ENCODE measurements at places on chromosomes 4 and X. TPM values are rescaled to one million over a fixed set of nuclear protein-coding genes. Genes with fewer than 3 reads are reported as not detected.
A peak's percentile ranks its signal among the peaks of the same experiment; 100 is the strongest.

DNA sequence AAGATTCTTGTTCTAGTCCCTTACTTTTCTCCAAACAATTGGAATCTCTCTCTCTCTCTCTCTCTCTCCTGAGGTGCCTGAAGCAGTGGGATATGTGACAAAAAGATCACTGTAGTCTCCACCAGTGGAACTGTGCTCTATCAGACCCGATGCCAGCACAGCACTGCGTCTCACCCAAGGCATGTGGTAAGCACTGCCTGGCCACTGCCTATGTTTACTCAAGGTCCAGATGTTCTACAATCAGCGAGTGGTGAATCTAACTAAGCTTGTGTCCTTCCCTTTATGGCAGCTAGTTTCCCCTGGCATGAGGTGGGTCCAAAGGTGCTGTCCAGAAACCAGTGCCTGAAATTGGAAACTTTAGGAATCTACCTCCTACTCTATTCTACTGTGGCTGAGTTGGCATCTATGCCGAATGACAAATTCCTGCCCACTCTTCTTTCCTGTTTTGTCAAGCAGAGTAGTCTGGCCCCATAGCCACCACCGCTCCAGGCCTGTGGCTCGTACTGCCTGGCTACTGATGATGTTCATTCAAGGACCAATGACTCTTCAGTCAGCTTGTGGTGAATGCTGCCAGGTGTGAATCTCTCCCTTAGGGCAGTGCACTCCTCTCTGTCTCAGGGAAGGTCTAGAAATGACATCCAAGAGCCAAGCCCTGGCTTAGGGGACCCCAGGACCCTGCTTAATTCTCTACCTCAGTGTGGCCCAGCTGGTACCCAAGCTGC is 416.5 kb downstream of the TEX13C start:
- DNase-seq = no peak

GRCh38 chrX:46404774-46405173 is 140.4 kb downstream of the ZNF674 start:
- no peak for DNase-seq

- peak; percentile 64 for DNase-seq
Measured at GRCh38 chr4:173318648-173319211, 15.4 kb downstream of the HMGB2 start.

- no peak for DNase-seq
Measured at GRCh38 chr4:24736066-24736465, 59.3 kb upstream of the SOD3 start.

DNA sequence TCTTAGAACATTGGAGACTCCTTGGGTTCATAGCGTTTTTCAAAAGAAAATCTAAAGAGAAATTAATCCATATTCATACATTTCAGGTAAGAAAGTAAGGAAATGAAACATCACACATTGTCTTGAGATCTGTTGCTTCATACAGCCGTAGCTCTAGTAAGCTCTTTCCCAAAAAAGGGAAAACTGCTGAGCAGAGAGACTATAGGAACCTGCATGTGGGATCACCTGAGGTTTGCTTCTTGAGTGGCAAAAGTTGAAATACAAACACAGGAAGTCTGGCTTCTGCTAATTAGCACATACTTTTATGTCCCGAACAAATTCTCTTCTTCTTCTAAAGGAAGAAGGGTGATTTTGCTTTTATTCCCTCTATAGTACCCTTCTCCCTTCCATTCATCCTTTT is 57.7 kb downstream of the MRPL1 start:
- no peak for DNase-seq

DNA sequence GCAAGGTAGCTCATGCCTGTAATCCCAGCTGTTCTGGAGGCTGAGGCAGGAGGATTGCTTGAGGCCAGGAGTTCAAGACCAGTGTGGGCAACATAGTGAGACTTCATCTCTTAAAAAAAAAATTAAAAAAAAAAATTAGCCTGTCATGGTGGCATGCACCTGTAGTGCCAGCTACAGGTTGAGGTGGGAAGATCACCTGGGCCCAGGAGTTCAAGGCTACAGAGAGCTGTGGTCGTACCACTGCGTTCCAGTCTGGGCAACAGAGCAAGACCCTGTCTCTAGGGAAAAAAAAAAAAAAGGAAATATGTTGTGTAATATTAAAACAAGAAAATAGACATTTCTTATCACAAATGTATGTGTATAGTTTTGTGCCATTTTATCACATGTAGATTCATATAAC is 97.8 kb downstream of the LARP1B start:
- DNase-seq = no peak

DNA sequence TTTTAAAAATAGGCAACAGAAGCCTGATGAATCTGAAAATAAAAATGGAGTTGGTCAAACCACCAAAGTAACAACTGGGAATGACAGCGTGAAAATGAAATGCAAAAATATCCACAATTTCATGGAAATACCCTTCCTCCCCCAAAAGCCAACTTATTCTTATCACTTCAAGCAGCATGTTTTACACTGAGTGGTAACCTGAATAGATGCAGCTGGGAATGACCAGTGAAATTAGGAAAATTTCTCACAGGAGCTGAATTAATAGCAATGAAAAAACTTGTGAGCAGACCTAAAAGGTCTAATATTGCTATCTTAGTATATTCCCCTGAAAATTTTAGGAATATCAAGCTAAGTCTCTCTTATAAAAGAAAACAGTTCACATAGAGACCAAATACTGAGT is 239.0 kb downstream of the PCDH18 start:
- DNase-seq = no peak

DNA sequence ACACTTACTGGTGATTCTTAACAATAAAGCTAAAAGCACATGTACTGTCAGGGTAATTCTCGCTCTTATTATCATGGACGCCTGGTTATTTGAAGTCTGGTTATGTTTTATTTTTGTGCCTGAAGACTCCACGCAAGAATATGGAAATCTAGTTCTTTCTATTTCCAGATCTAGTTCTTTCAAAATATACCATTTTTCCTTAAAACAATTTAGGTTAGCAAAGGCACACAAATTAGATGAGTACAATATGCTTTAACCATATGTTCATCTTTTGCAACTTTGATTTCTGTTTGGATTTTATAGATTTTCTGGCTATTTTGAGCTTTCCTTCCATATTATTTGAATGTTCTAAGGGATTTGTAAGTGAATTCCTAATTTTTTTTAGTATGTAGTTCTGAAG is 1783.1 kb downstream of the PCDH7 start:
- no peak for DNase-seq

- DNase-seq = no peak
Measured at GRCh38 chr4:148126825-148127224, 315.4 kb downstream of the NR3C2 start.

DNA sequence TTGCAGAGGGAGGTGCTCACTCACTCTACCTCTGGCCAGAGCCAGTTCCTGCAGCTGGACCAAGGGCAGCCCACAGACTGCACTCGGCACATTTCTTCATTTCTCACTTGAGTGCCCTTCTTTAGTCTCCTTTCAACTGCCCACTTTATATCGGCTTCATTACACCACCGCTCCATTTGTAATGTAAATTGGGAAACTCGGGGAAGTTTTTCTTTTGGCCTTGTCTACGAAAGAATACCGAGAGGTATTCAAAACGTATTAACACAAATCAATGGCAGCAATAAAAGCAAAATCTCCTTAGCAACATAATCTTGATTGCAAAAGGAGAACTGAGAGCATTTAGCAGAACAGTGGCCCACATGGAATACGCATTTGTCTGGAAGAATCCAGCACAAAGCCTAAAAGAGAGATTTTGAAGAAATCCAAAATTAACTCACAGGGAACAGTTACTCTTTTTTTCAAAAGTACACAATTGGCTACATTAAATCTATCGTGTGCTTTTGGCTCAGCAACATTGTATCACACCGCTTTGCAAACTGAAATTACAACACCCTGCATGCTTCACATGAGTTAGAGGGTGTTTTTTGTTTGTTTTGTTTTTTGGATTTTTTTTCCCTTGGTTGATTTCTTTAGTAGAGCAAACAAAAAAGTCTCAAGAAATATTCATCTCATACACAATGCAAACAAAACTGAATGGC is 62.6 kb downstream of the CHIC2 start:
- no peak for DNase-seq

DNA sequence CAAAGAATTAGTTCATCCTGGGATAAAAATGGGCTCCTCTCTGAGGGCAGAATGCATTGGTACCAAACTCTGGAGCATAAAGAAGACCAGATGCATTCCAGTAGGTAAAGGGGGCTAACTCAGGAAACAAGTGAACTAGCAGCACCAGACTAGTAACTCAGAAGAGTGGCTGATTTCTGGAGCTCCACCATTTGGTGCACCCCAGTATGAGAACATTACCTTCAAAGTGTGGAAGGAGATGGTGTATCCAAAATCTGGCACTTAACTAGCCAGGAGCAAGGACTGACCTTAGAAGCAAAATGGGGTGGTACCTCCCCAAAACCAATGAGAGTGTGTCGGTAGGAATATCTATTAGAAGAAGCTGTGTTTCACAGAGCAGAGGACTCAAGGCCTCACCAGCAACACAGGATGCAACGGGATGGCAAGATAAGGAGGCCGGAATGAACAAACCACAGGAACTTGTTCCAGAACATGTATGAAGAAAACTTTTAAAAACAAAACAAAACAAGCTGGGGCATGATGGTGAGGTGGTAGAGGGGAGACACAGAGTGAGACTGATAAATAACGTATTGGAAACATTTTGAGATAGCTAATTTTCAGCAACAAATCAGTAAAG is 142.3 kb downstream of the INPP4B start:
- DNase-seq = no peak

DNA sequence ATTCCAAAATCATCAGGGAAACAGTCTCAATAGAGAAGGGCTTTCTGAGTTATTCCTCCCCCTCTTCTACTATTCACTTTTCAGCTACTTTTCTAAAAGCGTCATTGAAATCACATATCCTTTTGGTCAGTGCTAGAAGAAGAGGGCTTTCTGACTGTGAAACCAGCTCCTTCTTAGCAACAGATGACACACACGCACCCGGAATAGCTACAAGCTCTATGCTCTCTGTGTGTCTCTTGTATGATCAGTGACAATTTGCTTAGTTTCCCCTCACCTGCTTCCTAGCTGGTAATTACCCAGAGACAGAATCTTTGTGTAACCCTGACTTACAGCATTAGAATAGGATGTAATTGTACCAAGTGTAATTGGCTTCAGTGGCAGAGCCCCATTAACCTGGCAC is 268.1 kb upstream of the SLITRK2 start:
- DNase-seq = no peak

DNA sequence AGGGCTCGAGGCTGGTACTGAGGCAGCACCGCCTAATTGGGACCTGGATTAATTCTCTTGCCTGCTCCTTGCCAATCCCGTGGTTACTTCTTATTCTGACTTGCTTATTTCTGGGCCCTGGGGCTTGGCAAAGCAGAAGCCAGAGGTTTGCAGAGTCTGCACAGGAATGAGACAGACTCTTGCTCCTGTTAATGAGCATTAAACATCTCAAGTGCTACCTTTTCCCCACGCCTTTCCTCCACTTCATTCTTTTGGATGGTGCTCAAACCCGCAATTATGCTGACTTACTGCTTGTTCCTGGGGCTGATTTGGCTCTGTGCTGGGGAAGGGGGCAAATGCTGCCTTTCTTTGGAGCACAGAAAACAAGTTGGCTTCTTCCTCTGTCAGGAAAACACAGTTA is 16.5 kb upstream of the STOX2 start:
- no peak for DNase-seq

GRCh38 chr4:39714166-39714565 is 16.2 kb downstream of the UBE2K start:
- DNase-seq = peak; percentile 34

Gene PAGE1
- polyA plus RNA-seq = not detected

Gene TKTL2
- polyA plus RNA-seq = not detected

Gene IL21
- polyA plus RNA-seq = not detected

Gene IL1RAPL1
- polyA plus RNA-seq = not detected
